Spleen (tissue), 13 donors: ENCODE measurements at places on chromosomes 1 and 21. TPM values are rescaled to one million over a fixed set of nuclear protein-coding genes. Genes with fewer than 3 reads are reported as not detected.

DNA sequence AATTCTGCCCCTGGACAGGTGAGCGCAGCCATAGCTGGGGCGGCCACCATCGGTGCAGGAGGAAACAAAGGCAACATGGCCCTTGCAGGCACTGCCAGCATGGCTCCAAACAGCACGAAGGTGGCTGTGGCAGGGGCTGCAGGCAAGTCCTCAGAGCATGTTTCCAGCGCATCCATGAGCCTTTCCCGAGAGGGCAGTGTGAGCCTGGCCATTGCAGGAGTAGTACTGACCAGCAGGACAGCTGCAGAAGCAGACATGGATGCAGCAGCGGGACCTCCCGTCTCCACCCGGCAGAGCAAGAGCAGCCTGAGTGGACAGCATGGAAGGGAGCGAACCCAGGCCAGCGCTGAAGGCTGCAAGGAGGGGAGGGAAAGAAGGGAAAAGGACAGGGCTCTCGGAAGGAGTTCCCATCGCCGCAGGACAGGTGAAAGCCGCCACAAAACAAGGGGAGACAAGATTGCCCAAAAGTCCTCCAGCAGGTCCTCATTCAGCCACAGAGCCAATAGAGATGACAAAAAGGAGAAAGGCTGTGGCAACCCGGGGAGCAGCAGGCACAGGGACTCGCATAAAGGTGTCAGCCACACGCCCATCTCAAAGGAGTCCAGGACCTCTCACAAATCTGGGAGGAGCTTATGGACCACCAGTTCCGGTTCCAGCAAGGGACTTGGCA is 17.4 kb downstream of the ATF3 start:
- no peak for DNase-seq

GRCh38 chr1:245776694-245777332 is 622.0 kb downstream of the KIF26B start:
- DNase-seq: no peak

GRCh38 chr1:39841429-39841828 is 41.9 kb downstream of the TRIT1 start:
- DNase-seq: no peak

The OXCT2 gene
- total RNA-seq: 1.7 TPM
